ENCODE measurements at places on chromosomes 4 and X. TPM values are rescaled to one million over a fixed set of nuclear protein-coding genes. Genes with fewer than 3 reads are reported as not detected.

GRCh38 chr4:52869196-52869595 is 7.1 kb downstream of the RASL11B start:
- peak; percentile 86 for DNase-seq
- peak overlapping the region; percentile 73 for H3K27ac ChIP-seq
- no peaks in the 10 kb centered on the region for H3K27me3 ChIP-seq
- no peak overlapping the region for H3K4me3 ChIP-seq

DNA sequence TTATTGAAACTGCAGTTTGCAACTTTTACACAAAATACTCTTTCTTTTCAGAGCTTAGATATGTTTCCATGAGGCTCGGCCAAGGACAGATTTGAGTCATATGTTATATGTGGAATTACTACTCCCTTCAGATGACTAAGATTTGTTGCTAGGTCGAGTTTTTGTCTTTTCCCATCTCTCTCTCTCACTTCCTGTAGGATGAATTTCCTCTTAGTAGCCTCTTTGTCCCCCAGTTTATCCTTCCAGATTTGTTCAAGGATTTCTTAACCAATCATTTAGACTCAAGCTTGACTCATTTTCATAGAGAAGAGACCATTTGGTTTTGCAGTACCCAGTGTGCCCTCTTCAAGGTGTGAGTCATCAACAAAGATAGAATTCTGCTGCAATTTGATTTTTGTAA is 209.2 kb downstream of the GLUD2 start:
- no peak overlapping the region for H3K4me3 ChIP-seq
- H3K4me1 ChIP-seq: no peaks in the 10 kb centered on the region
- H3K27ac ChIP-seq: no peak overlapping the region

The CLDN22 gene
- not detected for total RNA-seq

The SPIN4 gene
- 0.40 TPM for total RNA-seq

Measured in heart left ventricle (tissue), 16 donors.